ENCODE measurements at places on chromosomes 6 and 20.

GRCh38 chr6:151191527-151191926 lies 48.2 kb upstream of the AKAP12 start:
- no peak for DNase-seq

- no peak for DNase-seq
These were observed 494.9 kb downstream of the KIF16B start for GRCh38 chr20:16078172-16078898.

GRCh38 chr6:136737374-136737844 lies 54.9 kb downstream of the MAP3K5 start:
- no peak for DNase-seq

GRCh38 chr6:168153553-168153952 lies 74.5 kb upstream of the FRMD1 start:
- no peak for DNase-seq

GRCh38 chr6:15995493-15995892 lies 133.4 kb upstream of the MYLIP start:
- DNase-seq: no peak

- DNase-seq: no peak
These were observed 12.4 kb downstream of the FRS3 start for GRCh38 chr6:41767112-41767833.

GRCh38 chr6:128446497-128446896 lies 73.9 kb downstream of the PTPRK start:
- DNase-seq: no peak

DNA sequence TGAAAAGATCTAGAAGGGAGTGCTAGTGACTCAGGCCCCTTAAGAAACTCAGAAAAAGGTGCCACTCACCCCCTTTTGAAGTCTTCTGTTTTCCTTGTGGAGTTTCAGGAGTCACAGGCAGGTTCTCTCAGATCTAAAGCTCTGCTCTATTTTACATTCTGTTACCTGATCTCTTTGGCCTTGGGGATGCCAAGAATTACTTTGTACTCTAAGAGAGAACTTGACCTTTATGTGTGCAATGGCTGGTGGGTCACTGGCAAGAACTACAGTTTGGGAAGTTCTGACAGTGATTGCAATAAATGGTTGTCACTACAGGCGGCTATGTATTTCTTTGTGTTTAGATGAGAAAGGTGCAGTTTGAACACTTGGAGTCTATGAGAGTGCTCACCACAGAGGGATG lies 24.2 kb upstream of the ENPP4 start:
- no peak for DNase-seq

GRCh38 chr6:170276369-170277057 lies 14.4 kb downstream of the DLL1 start:
- no peak for DNase-seq

- DNase-seq: no peak
These were observed 353.1 kb upstream of the TSHZ2 start for GRCh38 chr20:52619101-52619500.

DNA sequence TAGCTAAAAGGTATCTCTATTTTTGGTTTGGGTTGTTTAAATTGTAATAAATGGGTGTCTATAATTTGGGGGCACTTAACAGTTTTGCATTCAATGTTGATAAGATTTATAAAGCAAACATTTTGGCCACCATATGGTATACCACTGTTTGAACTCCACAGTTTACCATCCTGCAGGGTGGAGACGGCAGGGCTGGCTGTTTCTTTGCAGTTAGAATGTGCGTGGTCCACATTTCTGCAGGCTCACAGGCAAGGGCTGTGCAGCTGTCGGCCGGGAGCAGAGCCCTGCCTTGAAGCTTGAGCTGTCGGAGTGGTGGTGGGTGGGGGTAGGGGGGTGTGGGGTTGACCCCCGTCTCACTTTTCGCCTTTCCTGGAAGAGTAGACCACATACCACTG lies 135.9 kb downstream of the CDH4 start:
- DNase-seq: no peak

DNA sequence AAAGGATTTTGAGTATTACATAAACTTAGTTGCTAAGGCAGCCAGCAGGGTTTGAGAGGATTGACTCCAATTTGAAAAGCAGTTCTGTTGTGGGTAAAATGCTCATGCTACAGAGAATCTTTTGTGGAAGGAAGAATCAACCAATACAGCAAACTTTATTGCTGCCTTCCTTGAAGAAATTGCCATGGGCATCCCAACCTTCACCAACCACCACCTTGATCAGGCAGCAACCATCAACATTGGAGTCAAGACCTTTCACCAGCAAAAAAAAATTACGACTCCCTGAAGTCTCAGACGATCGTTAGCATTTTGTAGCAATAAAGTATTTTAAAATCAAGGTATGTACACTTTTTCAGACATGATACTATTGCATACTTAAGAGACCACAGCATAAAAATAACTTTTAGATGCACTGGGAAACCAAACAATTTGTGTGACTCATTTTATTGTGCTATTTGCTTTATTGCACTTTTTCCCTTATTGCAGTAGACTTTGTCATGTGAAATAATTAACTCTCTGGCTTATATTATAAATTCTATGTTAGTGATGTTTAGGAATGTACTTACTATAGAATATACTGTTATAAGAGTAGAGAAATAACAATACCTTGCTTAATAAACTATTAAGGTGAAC lies 390.8 kb downstream of the CDKAL1 start:
- DNase-seq: no peak

- DNase-seq: no peak
These were observed 347.9 kb upstream of the SPTLC3 start for GRCh38 chr20:12660918-12661317.

- DNase-seq: no peak
These were observed 28.6 kb upstream of the GTSF1L start for GRCh38 chr20:43755390-43755789.

GRCh38 chr20:49151436-49151835 lies 36.7 kb downstream of the STAU1 start:
- DNase-seq: no peak
